ENCODE measurements at places on chromosomes 3 and 15. TPM values are rescaled to one million over a fixed set of nuclear protein-coding genes. Genes with fewer than 3 reads are reported as not detected.

The CTXND1 gene
- 12.2 TPM for polyA plus RNA-seq

- DNase-seq: no peak
These were observed 200.9 kb upstream of the EIF1B start for GRCh38 chr3:40108643-40109042.

GRCh38 chr3:42071904-42072812 is 19.0 kb upstream of the TRAK1 start:
- peak; percentile 79 for DNase-seq

DNA sequence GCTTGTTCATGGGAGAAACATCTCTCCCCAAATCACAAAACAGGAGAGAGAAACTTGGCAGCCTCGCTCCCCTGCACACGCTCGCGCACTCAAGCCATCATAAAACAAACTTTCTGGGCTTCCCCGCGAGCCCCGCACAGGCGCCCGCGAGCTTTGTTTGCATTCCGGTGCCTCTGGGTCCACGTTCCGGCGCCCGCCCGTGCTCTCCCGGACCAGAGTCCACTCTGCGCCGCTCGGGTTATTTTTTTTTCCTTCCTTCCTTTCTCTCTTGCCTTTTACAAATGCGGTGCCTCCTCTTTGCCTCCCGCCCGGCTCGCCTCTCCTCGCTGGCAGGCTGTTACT is 363 bp downstream of the MAGI1 start:
- DNase-seq: no peak

DNA sequence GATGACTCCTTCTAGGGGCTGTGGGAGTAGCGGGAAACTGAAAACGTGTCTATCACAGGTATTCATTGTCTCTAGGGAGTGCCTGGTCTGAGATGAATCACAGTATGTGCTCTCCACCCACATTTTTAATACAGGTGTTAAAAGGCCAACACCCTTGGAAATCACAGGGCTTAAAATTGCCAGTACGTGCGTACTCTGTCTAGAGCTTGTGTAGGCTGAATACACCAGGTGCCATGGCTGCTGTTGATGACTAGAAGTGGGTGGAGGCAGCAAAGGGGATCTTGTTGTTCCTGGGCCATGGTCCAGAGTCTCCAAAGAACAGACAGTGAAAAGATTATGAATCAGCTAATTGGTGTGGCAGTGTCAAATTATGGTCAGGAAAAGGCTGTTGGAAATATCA is 35.1 kb upstream of the P3H2 start:
- DNase-seq: no peak
